ENCODE measurements at places on chromosomes 7 and 10. TPM values are rescaled to one million over a fixed set of nuclear protein-coding genes. Genes with fewer than 3 reads are reported as not detected.

GRCh38 chr10:14142606-14143250 is 188.0 kb downstream of the FRMD4A start:
- peak; percentile 41 for DNase-seq

GRCh38 chr7:129514683-129515082 is 12.4 kb downstream of the SMKR1 start:
- DNase-seq, result peak; percentile 38

Gene WIPF3
- total RNA-seq, result not detected

DNA sequence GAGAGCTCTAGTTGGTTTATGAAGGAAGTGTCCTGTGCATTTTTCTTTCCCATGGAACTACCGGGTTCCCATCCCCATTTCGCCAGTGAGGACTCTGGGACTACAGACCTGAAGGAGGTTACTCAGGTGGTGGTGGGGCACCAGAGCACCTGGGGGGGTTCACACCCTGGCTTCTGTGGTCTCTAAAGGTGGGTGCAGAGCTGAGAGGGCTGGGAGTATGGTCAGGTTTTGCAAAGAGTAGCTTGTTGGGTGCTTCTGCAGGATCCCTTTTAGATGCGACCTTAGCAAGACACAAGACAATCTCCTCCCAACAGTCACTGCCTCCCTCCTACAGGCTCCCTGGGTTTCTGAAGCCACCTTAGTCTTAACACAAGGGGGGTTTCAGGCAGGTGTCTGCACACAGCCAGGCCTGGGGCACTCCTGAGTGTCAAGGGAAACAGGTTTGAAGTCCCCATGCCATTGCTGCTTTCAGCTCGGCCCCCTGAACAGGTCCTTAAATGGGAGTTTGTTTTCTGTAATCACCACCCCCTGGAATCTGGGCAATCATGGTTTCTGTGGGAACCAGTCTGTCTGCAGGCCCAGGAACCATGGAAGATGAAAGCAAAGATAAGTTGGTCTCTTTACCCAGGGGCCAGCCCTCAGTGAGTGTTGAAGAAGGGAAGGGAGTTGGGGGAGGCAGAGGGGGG is 9.9 kb upstream of the CXCL12 start:
- no peak for DNase-seq

DNA sequence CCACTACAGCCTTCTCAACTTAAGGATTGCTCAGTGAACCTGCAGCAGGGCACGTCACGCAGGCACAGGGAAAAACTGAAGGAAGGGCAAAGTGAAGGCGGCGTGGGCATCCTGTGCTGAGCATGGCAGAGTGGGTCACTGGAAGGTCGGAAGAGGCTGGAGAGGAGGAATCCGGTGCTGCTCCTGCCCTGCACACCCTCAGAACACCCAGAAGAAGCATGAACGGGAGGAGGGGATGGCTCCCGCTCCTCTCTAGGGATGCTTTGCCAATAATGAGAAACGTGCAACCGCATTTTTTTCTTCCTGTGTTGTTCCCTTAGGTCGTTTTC is 175.1 kb downstream of the TNS3 start:
- DNase-seq, result no peak

- DNase-seq, result peak; percentile 42
Measured at GRCh38 chr7:48875045-48875916, 49.1 kb upstream of the CDC14C start.

GRCh38 chr10:59885430-59886134 is 20.8 kb downstream of the CCDC6 start:
- DNase-seq, result no peak

Gene NAT16
- not detected for total RNA-seq

- no peak for DNase-seq
Measured at GRCh38 chr7:126079151-126079550, 1149.5 kb upstream of the POT1 start.

Gene CTAGE6
- total RNA-seq, result not detected

Gene ANKRD61
- 0.23 TPM for total RNA-seq

Gene ASAH2B
- total RNA-seq, result 3.3 TPM

DNA sequence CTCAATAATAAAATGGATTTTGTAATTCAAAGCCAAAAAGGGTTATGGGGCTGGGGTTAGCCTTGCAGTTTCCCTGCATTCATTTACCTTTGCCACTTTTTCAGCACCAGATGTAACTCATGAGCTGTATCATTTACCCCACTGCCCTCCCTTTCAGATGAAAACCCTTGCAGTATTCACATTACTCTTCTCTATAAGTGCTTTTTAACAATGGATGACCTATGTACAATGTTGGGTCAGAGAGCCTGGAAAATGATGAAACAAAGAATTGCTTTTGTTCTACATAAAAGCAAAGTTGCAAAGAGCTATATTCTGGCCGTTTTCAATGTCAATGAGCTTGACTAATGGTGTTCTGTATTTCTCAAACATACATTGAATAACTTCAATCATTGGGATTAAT is 189.7 kb downstream of the TMEM26 start:
- DNase-seq, result no peak

GRCh38 chr7:141053626-141054025 is 20.2 kb upstream of the TMEM178B start:
- peak; percentile 63 for DNase-seq

Gene MMRN2
- total RNA-seq, result 1.9 TPM

DNA sequence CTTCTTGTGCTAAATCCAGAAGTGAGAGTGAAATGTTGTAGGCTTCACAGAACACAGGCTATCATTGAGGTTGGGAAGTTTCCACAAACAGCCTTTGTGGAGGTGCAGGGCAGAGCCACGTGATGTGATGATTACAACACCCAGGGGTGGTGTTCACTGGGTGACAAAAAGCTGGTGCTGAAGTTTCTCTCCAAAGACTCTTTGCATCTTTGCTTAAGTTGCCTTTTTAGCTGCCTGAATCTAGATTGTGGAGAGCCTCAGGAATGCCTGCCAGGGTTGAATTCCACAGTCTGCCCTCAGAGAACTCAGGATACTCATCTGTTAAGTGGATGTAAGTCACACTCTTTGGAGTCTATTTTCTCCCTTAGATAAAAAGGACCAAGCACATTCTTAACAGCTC is 56.3 kb downstream of the PLXNA4 start:
- DNase-seq, result no peak

- DNase-seq, result peak; percentile 64
Measured at GRCh38 chr7:27846388-27846787, 106.4 kb downstream of the TAX1BP1 start.

DNA sequence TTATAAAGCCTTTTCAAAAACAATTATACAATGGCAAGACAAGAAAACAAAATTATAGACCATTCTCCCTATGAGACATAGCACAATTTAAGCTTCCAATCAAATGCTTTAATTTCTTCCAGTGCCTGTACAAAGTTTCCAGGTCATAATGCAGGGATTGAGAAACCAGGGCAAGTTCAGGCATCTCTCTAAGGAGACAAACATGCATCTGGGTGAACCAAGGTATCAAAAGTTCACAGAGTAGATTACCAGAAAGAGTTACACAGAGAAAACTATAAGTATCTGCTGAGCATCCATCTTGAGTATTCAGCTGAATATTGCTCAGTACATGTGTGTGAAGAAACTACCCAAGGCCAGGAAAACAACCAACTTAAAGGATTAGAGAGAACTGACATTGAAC is 89.1 kb downstream of the COL28A1 start:
- no peak for DNase-seq

Gene PMS2
- 28.1 TPM for total RNA-seq
